Frontal cortex (tissue), 4 donors: ENCODE measurements at places on chromosomes 6 and 20. TPM values are rescaled to one million over a fixed set of nuclear protein-coding genes. Genes with fewer than 3 reads are reported as not detected.

ZBP1 gene
- not detected for total RNA-seq

DDO gene
- 0.41 TPM for total RNA-seq

PTCRA gene
- total RNA-seq: not detected

MAP3K7 gene
- 38.7 TPM for total RNA-seq

LGSN gene
- 0.82 TPM for total RNA-seq

TTBK1 gene
- total RNA-seq: 9.8 TPM
